ENCODE measurements at places on chromosomes 6 and 20. TPM values are rescaled to one million over a fixed set of nuclear protein-coding genes. Genes with fewer than 3 reads are reported as not detected.
A peak's percentile ranks its signal among the peaks of the same experiment; 100 is the strongest.

GRCh38 chr20:18195931-18196330 lies 58.3 kb downstream of the KAT14 start:
- no peak for DNase-seq

GRCh38 chr20:53567379-53567917 lies 26.2 kb downstream of the ZNF217 start:
- no peak for DNase-seq

DNA sequence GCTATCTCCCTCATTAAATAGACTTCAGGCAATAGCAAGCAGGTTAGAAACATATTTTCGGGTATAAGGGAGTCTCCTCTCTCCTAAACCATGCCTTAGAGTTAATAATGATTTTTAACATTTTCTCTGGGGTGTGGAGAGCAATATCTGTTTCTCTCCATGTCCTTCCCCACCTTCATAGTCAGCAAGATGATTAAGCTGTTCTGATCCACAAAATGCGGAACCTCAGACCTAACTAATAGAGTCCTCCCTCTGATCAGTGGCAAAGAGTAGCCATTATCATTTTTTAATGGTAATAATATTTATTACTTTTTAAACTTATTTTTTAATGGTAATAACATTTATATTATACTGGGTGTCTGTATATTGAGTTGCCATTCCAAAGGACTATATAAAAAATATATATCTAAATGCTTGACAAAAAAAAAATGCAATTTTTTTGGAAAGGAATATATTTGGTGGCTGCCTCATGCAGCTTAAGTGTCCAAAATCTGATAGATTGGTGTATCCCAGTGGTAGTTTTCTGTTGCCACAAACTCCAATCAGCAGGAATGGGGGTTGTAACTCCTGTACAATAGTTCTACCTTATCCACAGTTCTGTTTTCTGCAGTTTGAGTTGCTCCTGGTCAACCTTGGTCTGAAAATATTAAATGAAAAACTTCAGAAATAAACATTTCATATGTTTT lies 14.0 kb upstream of the BTN3A2 start:
- DNase-seq, result no peak

DNA sequence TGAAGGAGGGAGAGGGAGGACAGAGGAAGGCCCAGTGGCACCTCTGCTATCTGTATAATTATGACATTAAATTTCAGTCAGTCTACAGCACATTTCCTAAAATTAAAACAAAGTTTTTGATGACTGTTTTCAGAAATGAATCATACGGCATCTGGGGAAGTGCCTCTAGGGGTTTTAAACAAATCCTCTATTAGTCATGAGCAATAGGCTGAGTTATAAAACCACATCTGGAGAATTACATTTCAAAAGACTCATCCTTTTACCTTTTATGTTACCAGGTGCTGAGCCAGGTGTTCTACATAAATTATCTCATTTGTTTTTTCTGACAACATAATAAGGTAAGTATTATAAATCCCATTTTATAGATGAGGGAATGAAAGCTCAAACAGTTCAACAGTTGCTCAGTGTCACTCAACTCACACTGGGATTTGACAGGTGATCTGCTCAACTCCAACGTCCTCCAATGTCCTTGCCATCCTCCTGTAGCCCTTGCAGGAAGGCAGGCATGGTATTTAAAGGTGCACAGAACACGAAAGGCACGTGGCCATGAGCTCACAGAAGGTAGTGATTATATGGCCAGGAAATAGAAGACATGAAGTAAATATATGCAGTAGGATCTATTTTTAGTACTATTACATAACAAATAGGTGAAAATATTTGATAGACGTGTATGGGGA lies 184.2 kb upstream of the MAN1A1 start:
- peak; percentile 83 for DNase-seq

PPIL6 gene
- total RNA-seq, result 4.2 TPM

FLRT3 gene
- 194 TPM for total RNA-seq

DNA sequence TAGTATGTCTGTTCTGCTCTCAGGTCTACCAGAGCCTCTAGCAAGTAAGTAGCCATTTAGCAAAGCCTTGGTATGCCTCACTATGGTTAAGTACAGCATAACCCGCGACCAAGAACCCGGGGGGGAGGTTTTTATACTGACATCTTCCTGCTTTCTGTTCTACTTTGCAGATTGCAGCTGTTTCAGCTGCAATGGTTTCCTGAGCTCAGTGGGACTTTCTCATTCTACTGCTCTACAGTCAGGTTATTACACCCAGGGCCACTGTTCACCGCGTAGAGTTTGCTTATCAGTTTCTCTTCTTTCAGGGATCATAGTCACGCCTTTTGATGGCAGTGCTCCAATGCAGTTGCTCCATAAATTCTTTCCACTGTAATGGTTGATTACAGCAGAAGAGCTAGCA lies 631.3 kb downstream of the TFAP2A start:
- DNase-seq, result no peak

BTNL2 gene
- not detected for total RNA-seq

KHDC1L gene
- total RNA-seq, result not detected

DNA sequence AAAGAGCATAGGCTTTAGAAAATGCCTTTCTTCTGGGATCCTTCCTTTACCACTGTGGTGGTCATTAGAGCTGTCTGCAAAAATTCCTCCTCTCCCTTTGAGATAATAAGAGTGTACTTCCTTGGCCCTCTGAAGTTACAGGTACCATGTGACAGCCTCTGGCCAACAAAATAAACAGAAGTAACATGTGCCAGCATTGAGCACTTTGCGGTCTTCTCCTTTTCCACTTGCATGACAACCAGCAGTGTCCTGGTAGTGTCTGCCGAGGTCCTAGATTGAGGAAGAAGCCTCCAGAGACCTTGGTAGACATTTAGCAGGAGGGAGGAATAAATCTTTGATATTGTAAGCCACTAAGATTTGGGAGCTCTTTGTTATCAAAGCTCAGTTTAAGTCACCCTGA lies 87.5 kb upstream of the ARID1B start:
- no peak for DNase-seq

GRCh38 chr6:53492860-53493634 lies 51.9 kb downstream of the GCLC start:
- peak; percentile 65 for DNase-seq

MCCD1 gene
- total RNA-seq, result not detected

- DNase-seq, result no peak
These were observed 196.9 kb downstream of the PRL start for GRCh38 chr6:22099923-22100322.

Measured in mammary epithelial cell (primary cell).